ENCODE measurements at places on chromosomes 7 and 10.

DNA sequence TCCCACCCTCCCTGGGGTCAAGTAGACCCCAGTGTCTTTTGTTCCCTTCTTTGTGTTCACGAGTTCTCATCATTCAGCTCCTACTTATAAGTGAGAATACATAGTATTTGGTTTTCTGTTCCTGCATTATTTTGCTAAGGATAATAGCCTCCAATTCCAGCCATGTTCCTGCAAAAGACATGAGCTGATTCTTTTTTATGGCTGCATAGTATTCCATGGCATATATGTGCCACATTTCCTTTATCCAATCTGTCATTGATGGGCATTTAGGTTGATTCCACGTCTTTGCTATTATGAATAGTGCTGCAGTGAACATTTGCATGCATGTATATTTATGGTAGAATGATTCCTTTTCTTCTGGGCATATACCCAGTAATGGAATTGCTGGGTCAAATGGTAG is 28.3 kb upstream of the CAMK2B start:
- DNase-seq = no peak

GRCh38 chr10:101330231-101330630 is 23.7 kb upstream of the BTRC start:
- DNase-seq = no peak

- no peak for DNase-seq
Measured at GRCh38 chr7:54781134-54781920, 22.3 kb upstream of the SEC61G start.

- no peak for DNase-seq
Measured at GRCh38 chr7:11831156-11831735, 752 bp downstream of the THSD7A start.

DNA sequence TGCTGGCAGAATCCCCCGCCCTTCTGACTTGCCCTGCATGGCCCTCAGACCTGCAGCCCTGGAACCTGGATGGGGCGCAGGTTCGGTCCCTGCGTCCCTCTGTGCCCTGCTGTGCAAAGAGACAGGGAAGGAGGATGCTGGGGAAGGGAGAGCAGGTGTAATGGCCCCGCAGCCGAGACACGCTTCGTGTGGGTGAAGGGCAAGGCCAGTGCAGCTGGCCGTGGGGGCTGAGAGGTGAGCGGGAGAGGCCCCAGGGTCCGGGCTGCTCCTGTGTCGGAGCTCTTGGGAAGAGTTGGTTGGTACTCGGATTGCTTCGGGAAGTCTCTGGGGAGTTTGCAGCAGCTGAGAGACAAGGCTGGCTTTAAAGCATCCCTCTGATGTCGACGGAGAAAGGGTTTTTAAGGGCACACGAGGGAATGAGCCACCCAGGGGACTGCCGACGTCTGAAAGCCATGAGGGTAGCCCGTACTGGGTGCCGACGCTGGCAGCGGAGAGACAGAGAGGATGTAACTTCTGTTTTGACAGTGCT is 6.5 kb downstream of the ELFN1 start:
- no peak for DNase-seq

DNA sequence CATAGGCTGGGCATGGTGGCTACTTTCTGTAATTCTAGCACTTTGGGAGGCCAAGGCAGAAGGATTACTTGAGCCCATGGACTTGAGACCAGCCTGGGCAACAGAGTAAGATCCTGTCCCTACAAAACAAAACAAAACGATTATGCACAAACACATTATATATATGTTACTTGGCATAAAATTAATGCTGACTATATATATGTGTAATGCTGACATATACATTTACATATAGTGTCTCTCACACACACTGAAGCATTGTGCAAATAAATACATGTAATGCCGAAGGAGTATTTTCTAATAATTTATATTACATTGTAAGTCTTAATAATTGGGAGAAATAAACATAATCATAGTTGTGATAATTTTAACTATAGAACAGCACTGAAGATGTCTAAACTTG is 621.8 kb upstream of the ZNF722 start:
- DNase-seq = no peak

DNA sequence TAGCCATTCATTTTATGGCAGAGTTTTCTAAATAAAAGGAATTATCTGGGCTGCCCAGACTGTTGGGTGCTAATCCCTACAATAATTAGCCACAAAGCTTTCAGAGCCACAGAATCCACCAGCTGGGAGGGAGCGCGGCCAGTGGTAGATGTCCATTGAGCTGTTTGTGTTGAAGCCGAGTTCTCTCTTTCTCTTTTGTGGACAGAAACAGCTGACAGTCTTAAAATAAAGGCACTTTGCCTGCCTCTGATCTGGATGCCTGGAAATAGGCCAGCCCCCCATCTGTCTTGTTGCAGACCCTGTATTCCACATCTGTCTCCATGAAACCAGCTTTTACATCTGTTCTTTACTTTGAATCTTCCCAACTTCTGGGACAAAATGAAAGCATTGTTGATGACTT is 66.1 kb downstream of the MTPN start:
- DNase-seq = no peak

GRCh38 chr10:50216418-50216817 is 34.9 kb downstream of the ASAH2 start:
- DNase-seq = no peak

DNA sequence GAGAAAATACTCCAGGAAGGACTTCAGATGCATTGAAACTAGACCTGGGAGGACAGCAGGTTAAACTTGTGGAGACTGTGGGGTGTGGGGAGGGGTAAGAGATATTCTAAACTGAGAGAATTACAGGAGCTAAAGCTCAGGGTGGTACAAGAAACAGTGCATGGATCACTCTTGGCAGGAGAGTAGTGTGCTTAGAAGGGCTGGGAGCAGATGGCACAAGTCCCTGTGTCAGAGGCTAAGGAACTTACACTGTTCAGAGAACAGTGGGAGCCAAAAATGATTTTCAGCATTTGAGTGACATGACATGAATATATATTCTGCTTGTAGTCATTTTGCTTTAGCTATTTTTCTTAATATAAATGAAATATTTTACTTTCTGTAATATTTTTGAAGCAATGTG is 36.0 kb upstream of the LAMB1 start:
- no peak for DNase-seq

DNA sequence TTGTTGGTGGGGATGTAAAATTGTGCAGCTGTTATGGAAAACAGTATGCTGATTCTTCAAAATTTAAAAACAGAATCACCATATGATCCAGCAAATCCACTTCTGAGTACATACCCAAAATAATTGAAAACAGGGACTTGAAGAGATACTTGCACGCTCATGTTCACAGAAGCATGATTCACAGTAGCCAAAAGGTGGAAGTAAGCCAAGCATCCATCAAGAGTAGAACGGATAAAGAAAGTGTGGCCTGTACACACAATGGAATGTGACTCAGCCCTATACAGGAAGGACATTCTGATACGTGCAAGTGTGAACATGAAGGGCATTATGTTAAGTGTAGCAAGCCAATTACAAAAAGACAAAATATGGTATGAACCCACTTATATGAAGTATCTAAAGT is 696.7 kb upstream of the CELF2 start:
- DNase-seq = no peak

- no peak for DNase-seq
Measured at GRCh38 chr10:20949967-20950366, 52.9 kb upstream of the NEBL start.

DNA sequence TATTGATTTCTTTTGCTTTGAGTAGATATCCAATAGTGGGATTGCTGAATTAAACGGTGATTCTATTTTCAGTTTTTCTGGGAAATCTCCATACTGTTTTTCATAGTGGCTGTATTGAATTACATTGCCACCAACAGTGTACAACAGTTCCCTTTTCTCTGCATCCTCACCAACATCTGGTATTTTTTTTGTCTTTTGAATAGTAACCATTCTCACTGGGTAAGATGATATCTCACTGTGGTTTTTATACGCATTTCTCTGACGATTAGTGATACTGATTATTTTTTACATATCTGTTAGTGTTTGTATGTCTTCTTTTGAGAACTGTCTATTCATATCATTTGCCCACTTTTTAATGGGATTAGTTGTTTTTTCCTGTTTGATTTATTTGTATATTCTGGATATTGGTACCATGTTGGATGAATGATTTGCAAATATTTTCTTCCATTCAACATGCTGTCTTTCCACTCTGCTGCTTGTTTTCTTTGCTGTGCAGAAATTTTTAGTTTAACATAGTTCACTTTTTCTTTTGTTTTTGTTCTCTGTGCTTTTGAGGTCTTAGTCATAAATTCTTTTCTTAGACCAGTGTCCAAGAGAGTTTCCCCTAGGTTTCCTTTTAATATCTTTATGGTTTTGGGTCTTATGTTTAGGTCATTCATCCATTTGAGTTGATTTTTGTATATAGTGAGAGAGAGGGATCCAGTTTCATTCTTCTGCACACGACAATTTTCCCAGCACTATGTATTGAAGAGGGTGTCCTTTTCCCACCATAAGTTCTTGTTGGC is 584.7 kb downstream of the PHTF2 start:
- DNase-seq = no peak

GRCh38 chr10:127963136-127963535 is 56.2 kb downstream of the PTPRE start:
- DNase-seq = no peak

GRCh38 chr10:29104661-29105399 is 184.0 kb upstream of the LYZL1 start:
- no peak for DNase-seq

GRCh38 chr10:99125879-99126278 is 109.8 kb downstream of the HPSE2 start:
- no peak for DNase-seq

- no peak for DNase-seq
Measured at GRCh38 chr10:100265821-100266485, 1.5 kb downstream of the CWF19L1 start.

- no peak for DNase-seq
Measured at GRCh38 chr10:52551046-52551445, 221.5 kb downstream of the MBL2 start.

- no peak for DNase-seq
Measured at GRCh38 chr7:100406767-100407166, 21.7 kb downstream of the ZCWPW1 start.

GRCh38 chr10:33335551-33335800 is 1.0 kb upstream of the NRP1 start:
- no peak for DNase-seq

GRCh38 chr7:73366990-73367389 is 39.0 kb downstream of the FKBP6 start:
- DNase-seq = no peak

GRCh38 chr7:54796150-54796549 is 37.1 kb upstream of the SEC61G start:
- DNase-seq = no peak

DNA sequence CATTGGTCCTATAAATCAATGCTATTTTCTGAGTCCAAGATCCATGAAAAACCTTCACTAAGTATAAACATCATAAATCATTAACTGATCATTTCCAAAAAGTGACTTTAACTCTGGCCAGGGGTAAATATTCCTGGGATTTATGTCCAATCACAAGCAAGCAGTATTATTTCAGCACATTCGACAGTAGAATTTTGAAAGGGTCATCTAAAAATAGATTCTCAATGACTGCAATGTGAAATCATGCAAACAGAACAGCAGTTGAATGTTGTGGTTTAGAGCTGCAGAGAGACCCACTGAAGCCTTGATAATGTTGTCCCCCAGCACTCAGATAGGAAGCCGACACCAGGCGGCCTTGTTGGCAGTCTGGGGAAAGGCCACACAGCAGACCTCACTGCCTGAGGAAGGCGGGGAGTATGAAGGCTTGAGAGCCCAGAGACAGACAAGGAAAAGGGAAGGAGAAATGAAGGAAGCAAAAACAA is 38.1 kb downstream of the FAM107B start:
- DNase-seq = no peak

DNA sequence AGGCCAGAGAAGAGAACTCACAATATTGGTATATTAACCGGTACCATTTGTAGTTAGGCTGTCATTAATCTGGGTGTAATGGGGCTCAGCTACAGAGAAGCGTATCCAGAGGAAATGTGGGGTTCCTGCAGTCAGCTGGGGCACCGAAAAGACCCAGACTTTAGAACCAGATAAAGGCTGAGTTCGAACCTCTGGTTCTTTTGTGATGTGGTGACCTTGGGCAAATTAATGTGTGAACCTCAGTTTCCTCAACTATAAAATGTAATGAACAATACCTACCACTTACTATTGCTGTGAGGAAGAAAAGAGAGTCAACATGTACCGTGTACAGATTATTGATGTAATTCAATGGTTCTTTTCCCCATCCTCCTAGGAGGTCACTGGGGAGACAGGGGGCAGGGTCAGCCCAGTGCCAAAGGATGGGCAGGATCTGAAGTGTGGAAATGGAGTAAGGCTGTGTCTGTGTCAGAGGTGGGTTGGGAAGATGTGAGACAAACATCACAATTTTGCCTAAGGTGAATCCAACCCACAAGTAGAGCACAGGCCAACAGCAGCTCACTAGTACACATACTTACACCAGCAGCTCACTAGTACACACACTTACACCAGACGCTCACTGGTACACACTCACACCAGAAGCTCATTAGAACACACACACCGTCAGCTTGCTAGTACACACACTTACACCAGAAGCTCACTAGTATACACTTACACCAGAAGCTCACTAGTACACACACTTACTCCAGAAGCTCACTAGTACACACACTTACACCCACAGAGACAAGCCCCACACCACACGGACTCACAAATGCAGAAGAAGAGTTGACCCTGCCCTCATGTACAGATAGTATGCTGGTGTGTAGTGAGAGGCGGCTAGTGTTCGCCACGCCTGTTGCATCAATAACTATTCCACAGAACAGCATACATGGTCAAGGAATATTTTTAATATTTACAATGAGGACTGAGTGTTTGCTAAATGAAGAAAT is 28.0 kb downstream of the PRSS2 start:
- peak; percentile 36 for DNase-seq

Data from stimulated activated naive CD4-positive, alpha-beta T cell (primary cell).